ENCODE measurements at places on chromosomes 13 and 19.

DNA sequence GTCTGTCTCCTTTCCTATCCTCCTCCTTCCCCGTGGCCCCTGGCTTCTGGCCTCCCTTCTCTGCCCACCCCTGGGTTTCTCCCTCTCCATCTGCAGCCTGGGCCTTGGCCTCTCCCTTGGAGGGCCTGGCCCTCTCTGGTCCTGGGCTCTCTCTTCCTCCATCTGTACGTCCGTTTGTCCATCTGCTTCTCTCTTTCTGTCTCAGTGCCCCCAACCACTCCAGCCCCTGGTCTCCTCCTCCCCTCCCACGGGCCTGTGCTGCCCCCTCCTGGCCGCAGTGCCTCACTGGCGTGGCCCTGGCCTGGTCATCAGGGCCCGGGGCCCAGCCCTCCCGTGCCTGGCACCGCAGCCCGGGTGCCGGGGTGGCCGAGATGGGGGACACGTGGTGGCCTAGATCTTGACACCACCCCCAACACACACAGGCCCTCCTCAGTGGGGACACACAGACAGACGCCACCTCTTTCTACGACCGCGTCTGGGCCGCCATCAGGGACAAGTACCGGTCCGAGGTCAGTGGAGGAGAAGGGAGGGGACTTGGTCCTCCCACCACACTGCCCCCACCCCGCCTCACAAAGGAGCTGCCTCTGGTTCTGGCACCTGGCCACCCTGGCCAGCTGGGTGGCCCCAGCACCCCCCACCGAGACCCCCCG lies 11.3 kb downstream of the PRKCSH start:
- peaks cover 93% of the 10 kb centered on the region for H3K36me3 ChIP-seq
- no peak overlapping the region for H3K4me3 ChIP-seq
- H3K4me1 ChIP-seq: peaks cover 16% of the 10 kb centered on the region
- no peak overlapping the region for H3K27ac ChIP-seq

DNA sequence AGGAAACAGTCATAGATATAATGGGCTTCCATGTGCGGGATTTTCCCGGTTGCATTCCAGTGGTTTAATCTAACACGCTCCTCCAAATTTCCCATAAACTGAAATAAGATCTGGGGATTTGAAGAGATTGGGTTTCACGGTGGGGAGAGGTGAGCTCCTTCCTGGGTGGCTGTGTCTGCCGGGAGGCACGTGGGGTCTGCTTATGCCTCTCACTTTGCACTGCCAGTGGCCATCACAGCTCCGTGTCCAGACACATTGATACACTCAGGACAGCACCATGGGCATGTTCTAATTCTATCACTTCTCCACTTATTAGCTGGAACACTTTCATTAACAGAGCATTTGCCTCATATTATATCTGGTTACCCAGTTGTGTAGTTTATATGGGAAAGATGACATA lies 73.4 kb downstream of the SOX1 start:
- no peak overlapping the region for H3K4me3 ChIP-seq
- no peaks in the 10 kb centered on the region for H3K4me1 ChIP-seq
- DNase-seq: no peak

DNA sequence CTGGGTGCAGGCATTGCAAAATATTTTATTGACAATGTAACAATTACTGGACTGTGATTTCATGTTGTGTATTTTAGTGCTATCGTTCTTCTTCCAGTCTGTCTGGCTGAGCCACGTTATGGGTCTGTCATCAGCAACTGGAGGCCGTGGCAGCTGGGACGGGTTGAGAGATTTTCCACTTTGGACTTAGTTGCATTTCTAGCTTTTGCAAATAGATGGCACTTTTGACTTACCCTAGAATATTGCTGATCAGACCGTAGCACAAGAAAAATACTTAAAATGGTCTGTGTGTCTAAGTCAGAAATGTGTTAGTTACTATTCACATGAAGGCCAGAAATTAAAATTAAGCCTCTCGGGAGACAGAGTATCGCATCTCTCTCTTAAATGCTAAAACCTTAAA lies 211.1 kb downstream of the TEX29 start:
- peaks cover 4% of the 10 kb centered on the region for H3K4me1 ChIP-seq

DNA sequence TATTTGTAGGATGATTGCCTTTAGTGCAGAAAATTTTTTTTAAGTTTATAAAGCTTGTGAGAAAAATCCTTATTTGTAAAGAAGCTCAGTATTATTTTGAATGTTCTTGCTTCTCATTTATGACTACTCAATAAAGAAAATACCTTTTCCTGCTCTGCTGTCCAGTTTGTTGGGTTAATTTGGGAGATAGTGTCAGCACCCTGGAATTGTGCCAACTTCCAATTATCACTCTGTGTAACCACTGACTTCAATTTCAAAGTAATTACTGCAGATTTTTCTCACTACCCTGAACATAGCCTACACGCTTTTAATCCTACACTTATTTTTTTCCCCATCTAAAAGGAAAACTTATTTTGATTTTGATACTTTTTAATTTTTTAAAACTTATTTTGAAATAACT lies 93.1 kb downstream of the GGACT start:
- H3K27ac ChIP-seq: no peak overlapping the region
- no peak overlapping the region for H3K4me3 ChIP-seq
- H3K27me3 ChIP-seq: no peaks in the 10 kb centered on the region
- H3K36me3 ChIP-seq: no peaks in the 10 kb centered on the region

DNA sequence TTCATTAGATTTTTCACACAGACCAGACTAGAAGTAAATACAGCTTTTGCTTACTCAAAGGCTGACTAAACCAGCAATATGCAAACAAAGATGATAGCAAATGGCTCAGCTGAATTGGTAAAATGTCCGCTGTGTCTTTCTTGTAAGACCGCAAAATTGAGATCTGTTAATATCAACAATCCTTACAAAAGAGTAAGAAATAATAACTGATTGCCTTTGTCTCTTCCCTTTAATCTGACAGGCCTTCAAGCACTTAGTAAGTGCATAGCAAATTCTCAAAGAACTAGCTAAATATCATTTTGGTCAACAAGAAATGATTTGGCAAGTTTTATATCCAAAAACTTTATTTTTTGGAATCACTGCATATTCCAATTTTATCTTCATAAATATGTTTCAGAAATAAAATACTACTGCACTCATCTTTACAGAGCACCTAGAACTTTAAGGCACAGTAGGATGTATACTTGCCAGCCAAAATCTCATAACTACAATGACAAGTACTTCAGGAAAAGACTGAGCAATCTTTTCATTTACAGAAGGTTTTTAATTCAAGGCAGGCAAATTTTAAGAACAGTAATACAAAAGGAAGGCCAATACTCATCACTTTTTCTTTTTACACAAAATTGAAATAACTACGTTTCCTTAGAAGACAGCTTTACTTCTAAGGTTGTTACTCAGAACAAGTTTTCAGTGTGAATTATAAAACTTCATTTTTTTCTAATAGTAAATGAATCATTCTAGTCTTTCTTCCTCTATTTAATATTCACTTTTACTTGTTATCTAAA lies 1.1 kb downstream of the ELF1 start:
- DNase-seq: no peak
- H3K27ac ChIP-seq: peak overlapping the region; percentile 94
- H3K27me3 ChIP-seq: no peaks in the 10 kb centered on the region
- H3K4me1 ChIP-seq: peaks cover 57% of the 10 kb centered on the region
- no peaks in the 10 kb centered on the region for H3K36me3 ChIP-seq

DNA sequence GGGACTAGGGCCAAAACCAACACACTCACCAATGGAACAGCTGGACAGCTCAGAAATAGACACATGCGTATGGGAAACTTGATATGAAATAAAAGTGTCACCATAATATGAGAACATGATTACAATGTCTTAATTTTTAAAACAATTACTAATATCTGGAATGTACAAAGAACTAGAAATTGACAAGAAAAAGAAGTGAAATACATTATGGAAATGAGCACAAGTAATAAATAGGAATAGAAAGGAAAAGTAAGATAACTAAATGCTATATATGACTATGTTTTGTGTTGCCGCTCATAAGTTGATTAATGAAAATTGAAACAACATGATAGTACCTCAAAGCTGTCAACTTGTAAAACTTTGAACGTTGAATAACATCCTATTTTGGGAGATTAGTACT lies 801.1 kb downstream of the SLITRK5 start:
- no peaks in the 10 kb centered on the region for H3K27me3 ChIP-seq
- H3K27ac ChIP-seq: no peak overlapping the region
- no peak for DNase-seq
- no peaks in the 10 kb centered on the region for H3K4me1 ChIP-seq
- H3K4me3 ChIP-seq: no peak overlapping the region

- H3K36me3 ChIP-seq: no peaks in the 10 kb centered on the region
- H3K4me3 ChIP-seq: no peak overlapping the region
- no peak overlapping the region for H3K27ac ChIP-seq
- DNase-seq: no peak
- H3K27me3 ChIP-seq: no peaks in the 10 kb centered on the region
These were observed 63.1 kb downstream of the SLITRK1 start for GRCh38 chr13:83819156-83819555.

GRCh38 chr13:44140146-44140545 lies 233.5 kb upstream of the SERP2 start:
- H3K27ac ChIP-seq: no peak overlapping the region
- H3K4me3 ChIP-seq: no peak overlapping the region
- H3K4me1 ChIP-seq: peaks cover 16% of the 10 kb centered on the region
- DNase-seq: no peak
- no peaks in the 10 kb centered on the region for H3K36me3 ChIP-seq

GRCh38 chr13:88752041-88752440 lies 1080.9 kb downstream of the SLITRK5 start:
- DNase-seq: no peak
- no peaks in the 10 kb centered on the region for H3K36me3 ChIP-seq
- H3K4me3 ChIP-seq: no peak overlapping the region
- no peak overlapping the region for H3K27ac ChIP-seq
- no peaks in the 10 kb centered on the region for H3K27me3 ChIP-seq

GRCh38 chr19:29342721-29343120 lies 129.8 kb upstream of the UQCRFS1 start:
- H3K4me1 ChIP-seq: no peaks in the 10 kb centered on the region
- H3K36me3 ChIP-seq: no peaks in the 10 kb centered on the region
- no peak for DNase-seq
- no peak overlapping the region for H3K27ac ChIP-seq
- no peaks in the 10 kb centered on the region for H3K27me3 ChIP-seq

GRCh38 chr13:24234200-24234915 lies 73.8 kb downstream of the SPATA13 start:
- H3K36me3 ChIP-seq: no peaks in the 10 kb centered on the region
- no peaks in the 10 kb centered on the region for H3K4me1 ChIP-seq
- no peaks in the 10 kb centered on the region for H3K27me3 ChIP-seq
- no peak overlapping the region for H3K27ac ChIP-seq
- DNase-seq: no peak

GRCh38 chr19:58046856-58047255 lies 12.2 kb upstream of the ZNF135 start:
- no peaks in the 10 kb centered on the region for H3K36me3 ChIP-seq
- H3K4me3 ChIP-seq: no peak overlapping the region
- no peak for DNase-seq
- H3K4me1 ChIP-seq: no peaks in the 10 kb centered on the region

- no peak overlapping the region for H3K4me3 ChIP-seq
- DNase-seq: no peak
- H3K36me3 ChIP-seq: peaks cover 13% of the 10 kb centered on the region
- no peaks in the 10 kb centered on the region for H3K4me1 ChIP-seq
- no peak overlapping the region for H3K27ac ChIP-seq
These were observed 6.4 kb upstream of the EFNB2 start for GRCh38 chr13:106541826-106542225.

DNA sequence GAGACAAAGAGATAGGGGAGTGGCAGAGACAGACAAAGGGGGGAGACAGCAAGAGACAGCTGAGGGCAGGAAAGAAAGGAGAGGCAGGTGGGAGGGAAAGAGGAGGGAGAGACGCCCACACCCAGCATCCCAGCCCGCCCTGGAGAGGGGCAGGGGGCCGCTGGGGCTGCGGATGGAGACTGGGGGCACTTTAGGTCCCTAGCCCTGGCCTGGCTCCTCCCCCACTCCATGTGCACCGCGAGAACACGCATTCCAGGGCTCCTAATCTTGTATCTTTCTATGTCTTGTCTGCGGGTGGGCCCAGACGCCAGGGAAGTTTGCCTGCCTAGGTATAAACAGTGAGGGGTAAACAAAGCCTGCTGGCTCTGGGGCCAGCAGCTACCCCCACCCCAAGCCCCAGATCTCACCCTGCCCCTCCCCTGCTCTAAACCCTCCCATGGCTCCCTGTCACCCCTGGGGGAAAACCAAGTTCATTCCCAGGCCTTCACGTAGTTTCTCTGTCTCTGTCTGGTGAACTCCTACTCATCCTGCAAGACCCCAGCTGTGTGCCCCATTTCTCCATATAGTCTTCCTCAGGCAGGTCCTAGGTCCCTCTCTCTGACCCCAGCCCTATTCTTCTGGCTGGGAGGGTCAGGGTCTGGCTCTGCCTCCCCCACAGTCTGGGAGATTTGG lies 5.7 kb downstream of the TLE5 start:
- peaks cover 81% of the 10 kb centered on the region for H3K4me1 ChIP-seq
- no peak for DNase-seq
- peak overlapping the region; percentile 4 for H3K4me3 ChIP-seq
- H3K27me3 ChIP-seq: no peaks in the 10 kb centered on the region
- H3K36me3 ChIP-seq: peaks cover 55% of the 10 kb centered on the region

DNA sequence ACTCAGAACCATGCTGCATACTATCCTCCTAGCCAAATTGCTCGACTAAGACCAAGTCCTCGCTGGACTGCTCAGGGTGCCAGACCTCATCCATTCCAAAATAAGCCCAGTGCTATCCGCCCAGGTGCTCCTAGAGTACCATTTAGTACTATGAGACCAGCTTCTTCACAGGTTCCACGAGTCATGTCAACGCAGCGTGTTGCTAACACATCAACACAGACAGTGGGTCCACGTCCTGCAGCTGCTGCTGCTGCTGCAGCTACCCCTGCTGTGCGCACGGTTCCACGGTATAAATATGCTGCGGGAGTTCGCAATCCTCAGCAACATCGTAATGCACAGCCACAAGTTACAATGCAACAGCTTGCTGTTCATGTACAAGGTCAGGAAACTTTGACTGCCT lies 1.5 kb downstream of the PABPC3 start:
- H3K27me3 ChIP-seq: peaks cover 37% of the 10 kb centered on the region
- no peak for DNase-seq
- no peaks in the 10 kb centered on the region for H3K36me3 ChIP-seq
- H3K27ac ChIP-seq: no peak overlapping the region
- no peaks in the 10 kb centered on the region for H3K4me1 ChIP-seq
- no peak overlapping the region for H3K4me3 ChIP-seq

DNA sequence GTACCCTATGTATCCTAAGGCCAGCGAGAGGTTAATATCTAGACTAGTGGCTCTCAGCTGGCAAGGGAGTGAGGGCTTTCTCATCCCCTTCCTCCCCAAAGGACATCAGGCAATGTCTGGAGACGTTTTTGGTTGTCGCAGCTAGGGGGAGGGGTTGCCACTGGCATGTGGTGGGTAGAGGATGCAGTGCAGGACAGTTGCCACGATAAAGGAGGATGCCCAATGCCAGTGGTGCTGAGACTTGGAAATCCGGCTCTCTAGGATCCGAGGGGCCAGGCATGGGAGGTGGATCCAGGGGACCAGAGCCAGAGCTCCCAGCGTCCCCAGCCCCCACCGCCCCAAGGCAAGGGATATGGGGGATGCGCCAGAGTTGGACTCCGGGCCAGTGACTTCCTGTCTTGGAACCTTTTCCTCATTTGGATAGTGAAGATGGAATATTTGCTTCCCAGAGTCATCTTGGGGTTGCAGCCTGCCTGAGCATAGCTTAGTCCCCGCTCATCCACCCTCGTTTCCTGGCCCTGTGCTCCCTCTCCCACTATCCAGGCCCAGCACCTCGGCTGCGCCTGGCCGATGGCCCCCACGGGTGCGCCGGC lies 4.9 kb downstream of the SSC5D start:
- H3K27me3 ChIP-seq: peaks cover 21% of the 10 kb centered on the region
- no peak for DNase-seq
- H3K4me3 ChIP-seq: peak overlapping the region; percentile 35
- peaks cover 30% of the 10 kb centered on the region for H3K4me1 ChIP-seq
- H3K36me3 ChIP-seq: no peaks in the 10 kb centered on the region
- H3K27ac ChIP-seq: peak overlapping the region; percentile 56

All from suprapubic skin (tissue), 4 donors.